HCT116 (cell line): ENCODE measurements at places on chromosomes 4 and X.

DNA sequence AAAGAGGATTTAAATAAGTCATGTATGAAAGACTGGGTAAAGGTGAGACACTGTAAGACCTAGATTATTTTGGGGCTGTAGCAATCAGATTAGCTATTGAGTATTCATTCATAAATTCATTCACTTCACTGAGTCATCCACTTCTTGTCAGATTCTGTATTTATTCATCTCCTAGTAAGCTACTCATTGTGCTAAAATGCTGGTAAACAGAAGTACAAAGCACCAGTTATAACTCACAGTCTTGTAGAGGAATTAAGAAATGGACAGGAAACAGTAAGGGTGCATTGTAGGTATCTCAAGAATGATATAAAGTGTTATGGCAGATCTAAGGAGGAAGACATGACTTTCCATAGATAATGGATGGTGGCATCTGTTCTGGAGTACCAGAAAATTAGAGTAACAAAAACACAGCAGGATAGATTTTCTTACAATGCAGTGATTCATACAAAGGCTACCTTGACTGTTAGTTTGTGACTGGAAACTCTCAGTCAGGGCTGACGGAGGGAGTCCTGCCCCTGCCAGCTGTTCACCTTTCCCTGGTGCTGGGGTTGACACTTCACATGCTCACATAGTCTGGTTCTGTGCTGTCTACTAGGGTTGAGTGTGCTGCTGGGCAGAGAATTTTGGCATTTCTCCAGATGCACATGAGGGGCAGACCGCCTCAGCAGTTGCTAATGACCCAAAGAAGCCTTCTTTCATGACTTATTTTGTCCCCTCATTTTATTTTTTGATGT is 26.5 kb upstream of the HAND2 start:
- DNase-seq = no peak

DNA sequence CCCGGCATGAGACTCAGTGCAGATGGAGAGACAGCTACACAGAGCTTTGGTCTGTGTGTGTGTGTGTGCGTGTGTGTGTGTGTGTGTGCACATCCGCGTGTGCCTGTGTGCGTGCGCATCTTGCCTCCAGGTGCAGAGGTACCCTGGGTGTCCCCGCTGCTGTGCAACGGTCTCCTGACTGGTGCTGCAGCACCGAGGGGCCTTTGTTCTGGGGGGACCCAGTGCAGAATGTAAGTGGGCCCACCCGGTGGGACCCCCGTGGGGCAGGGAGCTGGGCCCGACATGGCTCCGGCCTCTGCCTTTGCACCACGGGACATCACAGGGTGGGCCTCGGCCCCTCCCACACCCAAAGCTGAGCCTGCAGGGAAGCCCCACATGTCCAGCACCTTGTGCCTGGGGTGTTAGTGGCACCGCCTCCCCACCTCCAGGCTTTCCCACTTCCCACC is 14.3 kb downstream of the FGFR3 start:
- no peak for DNase-seq

- DNase-seq = no peak
These were observed 123.0 kb downstream of the ZNF827 start for GRCh38 chr4:145815626-145816025.

DNA sequence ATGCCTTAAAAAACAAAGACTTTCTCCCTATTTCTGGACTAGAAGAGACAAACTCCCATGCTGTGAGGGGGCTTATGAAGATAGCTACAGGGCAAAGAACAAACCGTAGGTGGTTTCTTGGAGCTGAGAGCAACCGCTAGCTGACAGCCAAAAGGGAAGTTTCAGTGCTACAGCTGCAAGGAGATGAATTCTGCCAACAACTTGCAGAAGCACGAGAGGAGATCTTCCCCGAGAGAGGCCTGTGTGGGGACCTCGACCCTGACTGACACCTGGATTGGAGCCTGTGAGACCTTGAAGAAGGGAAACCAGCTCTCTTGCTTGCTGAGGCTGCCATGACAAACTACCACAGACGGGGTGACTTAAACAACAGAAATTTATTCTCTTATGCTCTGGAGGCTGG is 183.8 kb upstream of the VCX3A start:
- DNase-seq = no peak

- no peak for DNase-seq
These were observed 91.0 kb downstream of the ARHGAP24 start for GRCh38 chr4:85565761-85566480.
